ENCODE measurements at places on chromosomes 7 and 10.

DNA sequence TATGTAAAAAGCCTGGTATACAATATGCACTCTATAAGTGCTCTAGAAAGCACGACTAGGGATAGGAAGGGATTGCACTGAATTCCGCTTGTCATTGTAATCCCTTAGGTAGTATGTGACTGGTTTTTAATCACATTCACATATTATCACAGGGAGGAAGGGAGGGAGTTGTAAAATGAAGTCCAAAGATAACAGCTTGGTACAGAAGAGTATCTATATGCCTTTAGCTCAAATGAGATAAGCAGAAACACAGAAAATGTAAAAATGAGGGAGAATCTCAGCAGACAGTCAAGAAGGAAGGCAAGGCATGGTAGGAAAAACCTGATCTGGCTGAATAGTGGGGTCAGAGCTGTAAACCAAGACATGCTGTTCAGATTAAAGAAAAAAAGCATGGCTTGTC, 63.4 kb downstream of the ABI1 start:
- DNase-seq: no peak

GRCh38 chr10:74067373-74068352, 69.7 kb downstream of the VCL start:
- DNase-seq: no peak

DNA sequence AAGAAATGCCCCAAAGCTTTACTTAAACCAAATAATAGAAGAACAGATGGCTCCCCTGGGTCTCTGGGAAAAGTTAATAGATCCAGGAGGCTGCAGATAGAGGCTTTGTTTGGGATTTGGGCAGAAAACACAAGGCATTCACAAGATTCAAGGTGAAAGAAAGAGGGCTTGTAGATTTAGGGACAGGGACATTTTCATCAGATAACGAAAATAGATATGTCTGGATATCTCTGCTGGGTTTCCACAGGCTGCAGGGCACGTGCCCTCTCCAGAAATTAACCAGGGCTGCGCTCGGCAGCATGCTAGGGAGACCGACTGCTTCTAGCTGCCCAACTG, 14.9 kb downstream of the CARD11 start:
- no peak for DNase-seq

DNA sequence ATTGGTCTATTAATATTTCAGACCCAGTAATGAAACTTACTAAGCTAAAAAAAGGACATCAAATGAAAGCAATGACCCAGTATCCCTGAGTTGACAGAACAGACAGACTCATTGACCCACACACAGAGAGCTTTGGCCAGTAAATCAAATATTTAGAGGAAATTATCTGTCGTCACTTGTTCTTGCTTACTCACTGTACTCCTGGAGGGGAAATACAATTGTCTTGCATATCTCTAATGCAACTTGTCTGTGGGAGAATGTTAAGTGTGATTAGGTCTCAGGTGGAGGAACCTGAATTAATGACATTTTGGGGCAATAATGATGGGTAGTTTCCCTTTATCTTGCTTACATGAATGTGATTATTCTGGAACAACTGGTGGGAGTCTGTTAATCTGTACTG, 80.4 kb downstream of the CUBN start:
- DNase-seq: no peak

- no peak for DNase-seq
These were observed 535.2 kb downstream of the PHTF2 start for GRCh38 chr7:78333530-78334425.

DNA sequence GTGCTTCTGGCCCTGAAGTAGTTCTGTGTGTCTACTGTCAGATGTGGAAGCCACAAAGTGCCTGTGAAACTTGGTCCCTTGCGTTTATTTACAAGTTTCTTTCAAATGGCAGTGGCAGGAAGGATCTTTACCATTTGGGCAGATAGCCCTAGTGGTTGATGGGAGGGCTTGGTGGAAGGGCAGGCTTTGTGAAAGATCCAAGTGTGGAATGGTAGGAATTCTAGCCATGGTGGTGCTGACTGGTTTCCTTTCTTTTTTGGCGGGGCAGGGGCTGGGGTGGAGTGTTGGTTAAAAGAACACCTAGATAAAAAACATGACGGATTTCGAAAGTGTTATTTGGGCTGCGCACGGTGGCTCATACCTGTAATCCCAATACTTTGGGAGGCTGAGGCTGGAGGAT, 27.0 kb downstream of the AUTS2 start:
- no peak for DNase-seq

GRCh38 chr10:15515202-15515601, 144.1 kb upstream of the FAM171A1 start:
- no peak for DNase-seq

DNA sequence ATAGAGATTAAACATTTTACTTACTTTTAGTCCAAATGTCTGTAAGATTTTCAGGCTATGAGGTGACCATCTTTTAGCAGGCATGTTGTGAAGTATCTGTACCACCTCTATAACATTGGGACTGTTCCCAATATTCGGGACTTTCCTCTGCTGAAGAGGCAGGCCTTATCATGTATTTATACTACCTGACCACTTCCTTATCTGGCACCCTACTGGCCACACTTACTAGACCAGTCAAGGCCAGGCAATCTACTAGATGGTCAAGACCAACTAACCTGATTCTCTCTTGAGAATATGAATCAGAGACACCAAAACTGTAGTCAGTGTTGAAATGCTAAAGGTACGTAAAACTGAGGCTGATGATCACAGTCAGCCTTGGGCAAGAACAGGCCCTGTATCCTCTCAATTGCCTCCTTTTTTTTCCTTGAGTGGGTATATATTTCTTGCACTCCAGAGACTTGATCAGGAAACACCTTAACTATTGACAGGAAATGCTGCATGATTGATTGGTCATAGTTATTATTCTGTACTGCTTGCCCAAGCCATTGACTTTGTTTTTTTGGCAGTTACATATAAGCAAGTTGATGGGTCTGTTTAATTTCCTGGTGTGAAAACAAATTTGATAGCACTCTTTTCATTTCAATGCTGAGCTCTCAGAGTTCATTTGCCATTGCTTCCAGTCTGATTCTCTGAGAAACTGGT, 5.2 kb upstream of the PRKAR2B start:
- no peak for DNase-seq

DNA sequence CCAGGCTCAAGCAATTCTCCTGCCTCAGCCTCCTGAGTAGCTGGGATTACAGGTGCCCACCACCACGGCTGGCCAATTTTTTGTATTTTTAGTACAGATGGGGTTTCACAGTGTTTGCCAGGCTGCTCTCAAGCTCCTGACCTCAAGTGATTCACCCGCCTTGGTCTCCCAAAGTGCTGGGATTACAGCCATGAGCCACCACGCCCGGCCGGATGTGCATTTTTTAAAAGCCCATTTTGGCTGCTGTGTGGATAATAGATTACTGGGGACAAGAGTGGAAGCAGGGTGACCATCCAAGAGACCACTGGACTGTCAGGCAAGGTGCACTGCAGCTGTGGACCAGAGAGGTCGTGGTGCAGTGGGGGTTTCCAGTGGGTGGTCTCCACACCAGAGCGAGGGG, 21.4 kb downstream of the HKDC1 start:
- no peak for DNase-seq

DNA sequence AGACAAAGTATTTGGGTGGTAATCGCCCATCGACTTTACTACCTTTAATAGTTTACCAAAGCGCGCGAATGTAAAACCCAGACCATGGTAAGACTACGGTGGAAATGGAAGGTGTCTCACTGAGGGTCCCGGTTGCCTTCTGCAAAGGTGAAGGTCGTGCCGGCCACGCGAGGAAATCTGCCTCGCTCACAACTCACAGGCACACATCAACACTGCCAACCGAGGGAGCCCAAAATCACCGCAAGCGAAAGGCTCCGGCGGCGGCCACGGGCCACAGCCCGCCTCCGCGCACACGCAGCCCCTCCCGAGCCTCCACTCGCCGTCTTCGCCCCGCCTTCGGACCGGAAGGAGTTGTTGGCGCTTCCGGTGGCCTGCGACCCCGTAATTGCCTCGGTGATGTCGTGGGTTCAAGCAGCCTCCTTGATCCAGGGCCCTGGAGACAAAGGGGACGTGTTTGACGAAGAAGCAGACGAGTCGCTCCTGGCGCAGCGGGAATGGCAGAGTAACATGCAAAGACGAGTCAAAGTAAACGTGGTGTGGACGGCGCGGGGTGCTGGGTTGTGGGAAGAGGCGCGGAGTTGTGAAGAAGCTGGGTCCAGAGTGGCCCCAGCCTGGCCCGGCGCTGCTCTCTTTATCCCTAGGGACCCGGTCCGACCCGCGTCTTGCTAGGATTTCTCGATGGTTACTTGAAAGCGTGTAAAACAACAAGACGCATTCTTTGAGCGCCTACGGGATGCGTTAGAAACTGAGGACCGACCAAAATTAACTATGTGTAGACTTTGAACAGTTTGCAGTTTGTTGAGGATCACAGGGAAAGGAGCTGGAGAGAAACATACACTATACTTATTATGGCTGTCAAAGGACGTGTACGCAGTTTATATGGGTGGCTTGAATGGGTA, at the start of gene YAE1:
TSS of gene YAE1 (plus strand) at position 382 of the 899 bp plus-strand sequence. CDS start at position 397, 15 bp downstream.
- DNase-seq: peak; percentile 84

DNA sequence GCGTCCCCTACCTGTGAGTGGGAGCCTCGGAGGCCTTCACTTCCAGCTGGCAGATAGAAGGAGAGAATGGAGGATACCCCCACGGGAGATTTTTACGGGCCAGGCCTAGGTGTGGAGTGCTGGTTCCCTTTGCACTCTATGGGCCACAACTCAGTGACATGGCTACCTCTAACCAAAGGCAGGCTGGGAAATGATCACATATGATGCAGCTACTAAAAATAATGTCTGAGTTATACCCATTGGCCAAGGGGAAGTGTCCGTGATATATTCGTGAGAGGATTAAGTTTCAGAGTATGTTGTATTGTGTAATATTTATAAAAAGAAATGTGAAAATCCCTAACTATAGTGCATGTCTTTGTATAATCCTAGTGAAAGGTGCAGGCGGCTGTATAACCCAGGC, 13.5 kb upstream of the HIPK2 start:
- DNase-seq: no peak

DNA sequence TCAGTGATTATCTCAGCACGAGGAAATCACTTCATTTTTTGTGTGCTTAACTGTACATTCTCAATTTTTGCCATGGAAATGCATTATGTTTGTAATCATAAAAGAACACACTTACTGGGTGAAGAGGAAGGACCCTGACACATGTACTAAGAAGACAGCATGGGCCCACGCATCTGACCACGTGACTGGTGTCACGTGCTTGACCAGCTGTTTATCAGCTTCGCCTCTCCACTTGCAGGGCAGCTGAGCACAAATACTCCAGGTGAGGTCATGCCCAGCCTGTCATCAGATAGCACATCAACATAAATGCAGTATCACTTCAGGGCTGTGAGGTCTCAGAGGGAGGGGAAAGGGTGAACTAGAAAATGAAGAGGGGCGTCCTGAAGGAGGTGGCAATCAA, 179.8 kb downstream of the EBF3 start:
- no peak for DNase-seq

DNA sequence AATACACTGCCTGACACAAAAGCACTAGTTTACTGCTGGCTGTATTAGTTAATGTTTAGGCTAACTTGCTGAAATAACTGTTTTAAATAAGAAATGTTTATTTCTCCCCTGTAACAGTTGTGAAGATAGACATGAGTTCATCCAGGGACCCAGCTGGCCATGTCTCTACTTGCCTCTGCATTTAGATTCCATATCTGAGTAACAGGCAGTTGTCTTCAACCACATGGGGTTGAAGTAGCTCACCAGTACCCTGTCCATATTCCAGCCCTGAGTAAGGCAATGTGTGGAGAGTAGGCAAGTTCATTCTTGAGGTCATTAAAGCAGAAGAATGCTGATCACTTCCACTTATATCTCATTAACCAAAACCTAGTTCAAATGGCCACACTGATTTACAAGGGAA, 31.1 kb upstream of the RSBN1L start:
- DNase-seq: no peak

DNA sequence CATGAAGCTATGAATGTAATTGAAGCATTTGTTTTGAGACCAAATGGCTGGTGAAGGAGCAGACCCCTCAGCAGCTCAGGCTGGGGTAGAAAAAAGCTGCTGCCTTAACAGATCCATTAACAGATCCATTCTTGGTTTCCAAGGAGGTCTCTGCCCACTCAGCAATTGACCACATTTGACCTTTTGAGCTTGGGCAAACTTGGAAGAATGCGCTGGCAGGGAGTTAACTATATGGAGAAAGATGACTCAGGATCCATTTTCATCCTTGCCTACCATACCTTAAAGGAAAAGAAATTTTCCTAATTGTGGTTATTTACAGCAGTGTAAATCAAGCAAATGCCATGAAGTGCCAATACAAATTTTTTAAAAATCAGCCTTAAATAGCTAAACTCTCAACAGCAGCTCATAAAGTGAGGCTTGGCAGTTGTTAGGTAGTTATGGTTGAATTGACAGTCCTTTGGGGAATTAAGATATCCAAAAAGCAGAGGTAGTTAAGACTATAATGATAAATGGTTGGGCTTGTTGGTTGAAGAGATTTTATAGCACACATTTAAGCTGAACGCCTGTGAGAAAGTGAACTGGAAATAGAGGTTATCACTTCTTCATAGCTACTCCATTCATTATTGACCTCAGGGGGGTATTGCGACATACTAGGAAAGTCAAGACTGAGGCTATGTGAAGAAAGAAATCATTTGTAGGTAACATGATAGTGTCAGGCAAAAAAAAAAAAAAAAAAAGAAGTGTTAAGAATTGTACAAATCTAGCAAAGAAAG, 83.9 kb downstream of the MKX start:
- no peak for DNase-seq

- no peak for DNase-seq
These were observed 36.6 kb upstream of the CCAR1 start for GRCh38 chr10:68684413-68684812.

GRCh38 chr10:133261726-133262325, 14.8 kb downstream of the ADAM8 start:
- DNase-seq: peak; percentile 70

DNA sequence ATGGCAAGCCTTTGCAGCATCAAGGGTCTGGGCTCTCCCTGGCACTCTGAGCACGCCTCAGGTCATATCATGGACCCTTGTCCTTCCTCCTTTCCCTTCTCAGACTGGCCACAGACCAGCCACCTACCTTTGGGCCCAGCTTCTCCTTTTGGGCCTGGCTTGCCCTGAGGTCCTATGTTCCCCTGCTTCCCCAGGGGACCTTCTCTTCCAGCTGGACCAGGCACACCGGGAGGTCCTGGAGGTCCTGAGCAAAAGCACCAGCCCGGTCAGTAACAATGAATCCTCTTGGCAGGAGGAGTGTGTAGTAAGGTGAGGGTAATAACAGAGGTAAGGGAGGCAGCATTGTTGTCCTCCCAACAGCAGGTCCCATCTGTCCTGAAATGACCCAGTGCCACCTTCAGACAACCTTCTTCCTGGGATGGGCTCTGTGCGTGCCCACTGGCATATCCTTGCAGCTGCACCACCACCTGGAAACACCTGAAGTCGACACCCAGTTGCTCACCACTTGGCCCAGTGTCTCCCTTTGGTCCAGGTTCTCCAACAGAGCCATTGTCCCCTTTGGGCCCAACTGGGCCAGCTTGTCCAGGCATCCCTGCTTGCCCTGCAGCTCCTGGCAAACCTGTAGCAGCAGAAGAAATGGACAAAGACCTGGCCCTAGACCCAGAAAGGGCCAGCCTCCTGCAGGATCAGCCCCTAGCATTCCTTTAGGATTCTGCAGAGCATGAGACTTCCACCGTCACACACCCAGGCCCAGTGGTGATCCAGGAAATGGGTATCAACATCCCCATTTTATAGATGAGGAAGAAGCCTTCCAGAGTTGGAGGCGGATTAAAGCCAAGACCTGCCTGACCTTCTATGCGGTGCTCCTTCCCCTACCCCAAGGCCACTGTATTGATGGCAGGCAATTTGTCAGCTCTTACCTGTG, 6.4 kb downstream of the SFTPD start:
- DNase-seq: no peak

All from neural crest cell (in vitro differentiated cells).